ENCODE measurements at places on chromosomes 1 and 21.

GRCh38 chr1:115473986-115474565 is 136.0 kb upstream of the NGF start:
- no peak for DNase-seq

GRCh38 chr1:156281693-156282478 is 739 bp downstream of the SMG5 start:
- DNase-seq = no peak

GRCh38 chr21:37193676-37194075 is 73.5 kb downstream of the VPS26C start:
- DNase-seq = no peak

- DNase-seq = no peak
Measured at GRCh38 chr21:41302976-41303375, 13.6 kb upstream of the FAM3B start.

GRCh38 chr1:55670331-55671082 is 455.3 kb upstream of the USP24 start:
- DNase-seq = no peak

Data from stimulated activated naive CD8-positive, alpha-beta T cell treated with anti-CD3 and anti-CD28 coated beads, Interleukin-15, amount 100 ng/mL, for 72 hours (primary cell).